AG08395 (cell line): ENCODE measurements at places on chromosomes 12 and 14.

DNA sequence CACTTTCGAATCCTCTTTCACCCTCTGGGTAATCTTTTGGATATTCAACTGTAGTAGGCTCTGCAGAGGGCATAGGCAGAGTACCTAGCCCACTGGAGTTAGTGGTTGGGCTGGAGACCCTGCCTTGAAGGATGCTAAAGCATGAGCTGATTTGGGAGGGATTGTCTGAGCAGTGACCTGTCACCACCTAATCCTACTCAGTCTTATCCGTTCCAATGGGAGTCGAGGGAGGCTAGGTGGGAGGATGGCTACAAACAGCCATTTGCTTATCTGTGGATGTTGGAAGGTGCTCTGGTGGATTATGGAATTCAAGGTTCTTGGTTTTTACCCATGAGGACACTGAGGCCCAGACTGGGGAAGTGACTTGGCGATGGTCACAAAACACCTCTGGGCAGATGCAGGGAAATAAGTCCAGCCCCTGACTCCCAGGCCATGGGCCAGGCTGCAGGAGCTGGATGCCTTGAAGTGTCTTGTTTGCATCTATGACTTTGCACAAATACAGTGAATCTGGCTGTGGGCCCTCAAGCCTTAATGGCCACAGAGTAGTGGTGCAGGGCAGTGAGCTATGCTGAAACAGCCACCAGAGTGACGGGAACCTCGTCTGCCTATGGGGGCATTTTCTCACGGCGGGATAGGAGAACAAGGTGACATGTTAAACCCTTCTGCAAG is 3.7 kb downstream of the KMT5A start:
- DNase-seq = no peak

- no peak for DNase-seq
These were observed 113.8 kb downstream of the PIK3C2G start for GRCh38 chr12:18375131-18375530.

DNA sequence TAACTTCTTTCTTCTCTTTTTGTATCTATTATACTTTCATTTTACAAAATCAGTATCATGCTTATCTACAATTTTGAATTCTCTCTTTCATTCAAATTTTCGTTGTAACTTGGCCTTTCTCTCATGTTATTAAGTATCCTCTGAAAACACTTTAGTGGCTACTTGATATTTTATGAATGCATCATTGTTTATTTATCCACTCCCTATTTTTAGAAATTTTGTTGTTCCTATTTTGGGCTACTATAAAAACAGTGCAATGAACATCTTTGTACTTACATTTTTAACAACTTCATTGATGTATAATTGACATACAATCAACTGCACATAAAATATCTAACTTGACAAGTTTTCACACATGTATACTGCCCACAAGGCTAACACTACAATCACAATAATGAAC is 44.0 kb upstream of the AMIGO2 start:
- DNase-seq = no peak

DNA sequence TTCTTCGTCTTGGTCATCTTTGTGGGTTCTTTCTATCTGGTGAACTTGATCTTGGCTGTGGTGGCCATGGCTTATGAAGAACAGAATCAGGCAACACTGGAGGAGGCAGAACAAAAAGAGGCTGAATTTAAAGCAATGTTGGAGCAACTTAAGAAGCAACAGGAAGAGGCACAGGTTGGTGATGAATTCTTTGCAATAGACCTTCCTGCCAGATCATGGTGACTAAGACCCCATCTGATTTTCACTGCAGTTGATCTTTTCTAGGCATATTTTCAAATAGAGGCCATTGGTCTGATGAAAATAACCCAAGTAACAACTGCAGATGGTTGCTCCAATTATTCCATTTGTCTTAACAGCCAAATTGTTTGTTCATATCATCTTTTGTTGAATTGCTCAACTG is 114.4 kb downstream of the SCN8A start:
- no peak for DNase-seq
